ENCODE measurements at places on chromosomes 5 and 9.

DNA sequence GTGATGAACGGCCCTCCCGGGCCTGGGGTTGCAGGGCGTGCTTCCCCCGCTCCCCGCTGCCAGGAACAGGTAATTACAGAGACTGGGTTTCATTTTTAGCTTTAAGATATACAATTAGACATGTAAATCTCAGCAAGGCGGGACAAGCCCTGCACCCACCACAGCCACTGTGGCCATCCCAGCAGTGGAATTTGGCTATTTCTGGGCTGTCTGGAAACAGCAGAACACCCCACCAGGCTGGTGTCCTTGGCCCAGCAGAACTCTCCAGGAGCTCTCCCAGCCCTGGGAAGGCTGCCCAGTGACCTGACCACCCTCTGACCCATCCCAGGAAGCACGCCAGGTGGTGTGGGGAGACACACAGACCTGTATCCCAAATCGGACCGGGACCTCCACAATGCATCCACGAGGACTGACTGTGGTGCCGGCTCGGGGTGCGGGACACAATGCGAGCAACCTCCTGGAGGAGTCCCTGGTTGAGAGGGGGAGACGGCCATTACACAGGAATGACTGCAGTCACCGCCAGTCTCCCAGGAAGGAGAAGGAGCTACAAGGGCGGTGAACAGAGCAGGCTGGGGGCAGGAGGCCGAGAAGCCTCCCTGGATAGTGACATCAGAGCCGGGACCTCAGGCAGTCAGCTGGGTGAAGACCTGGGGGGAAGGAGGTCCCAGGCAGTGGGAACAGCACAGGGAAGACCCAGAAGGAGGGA, 17.3 kb downstream of the EEIG1 start:
- DNase-seq, result no peak

- no peak for DNase-seq
These were observed 87.5 kb downstream of the TTLL11 start for GRCh38 chr9:122005597-122005996.

DNA sequence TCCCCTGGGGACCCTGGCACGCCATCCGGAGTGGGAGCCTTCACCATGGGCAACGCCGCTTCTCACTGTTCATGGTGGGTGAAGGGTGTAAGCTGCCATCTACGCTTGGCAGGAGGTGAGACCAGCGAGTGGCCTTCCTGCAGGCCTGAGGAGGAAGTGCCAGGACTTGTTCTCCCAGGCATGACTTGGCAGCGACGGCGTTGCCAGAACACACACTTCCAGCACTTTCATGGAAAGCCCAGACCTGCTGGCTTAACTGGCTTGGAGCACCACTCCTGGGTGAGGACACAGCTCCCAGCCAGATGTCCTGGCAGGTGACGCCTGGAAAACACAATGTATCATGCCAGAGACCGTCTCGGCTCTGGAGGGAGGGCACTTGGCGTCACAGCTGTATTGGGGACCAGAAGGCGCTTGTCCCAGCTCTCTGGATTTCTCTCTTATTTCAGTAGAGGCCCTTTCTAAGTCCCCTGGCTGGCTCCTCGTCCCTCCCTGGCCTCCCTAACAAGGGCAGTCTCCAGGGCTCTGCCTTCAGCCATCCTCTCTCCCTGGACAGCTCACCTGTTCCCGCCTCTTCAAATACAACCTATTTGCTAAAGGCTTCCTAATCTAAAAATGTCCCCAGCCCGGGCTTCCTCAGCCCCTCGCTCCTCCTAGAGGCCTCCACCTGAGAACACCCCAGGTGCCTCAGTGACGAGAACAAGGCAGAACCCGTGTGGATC, 188.3 kb downstream of the OLFM1 start:
- DNase-seq, result no peak

GRCh38 chr5:173823721-173824567, 64.2 kb upstream of the CPEB4 start:
- DNase-seq, result no peak

- DNase-seq, result no peak
These were observed 23.3 kb downstream of the ZDHHC11B start for GRCh38 chr5:761059-761771.

- no peak for DNase-seq
These were observed 693.3 kb upstream of the WWC1 start for GRCh38 chr5:167598166-167598565.

DNA sequence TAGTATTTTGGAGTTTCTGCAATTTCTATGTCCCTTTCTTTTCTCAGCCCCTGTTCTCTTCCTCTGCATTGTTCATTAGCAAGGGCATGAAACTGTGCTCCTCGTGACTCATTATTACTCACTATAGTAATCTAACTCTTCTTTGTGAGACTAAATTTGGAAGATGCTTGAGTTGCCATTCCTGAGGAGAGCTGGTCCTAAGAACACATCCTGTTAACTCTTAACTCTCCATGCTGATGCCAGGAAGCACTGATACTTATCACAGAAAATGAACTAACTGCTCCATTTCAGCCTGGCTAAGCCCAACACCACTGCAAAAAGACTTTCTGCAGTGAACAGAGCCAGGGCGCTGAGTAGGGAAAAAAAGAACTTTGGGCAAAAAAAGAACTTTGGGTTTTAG, 10.6 kb upstream of the CSNK1A1 start:
- no peak for DNase-seq

GRCh38 chr9:93681269-93682154, 105.1 kb downstream of the PHF2 start:
- DNase-seq, result no peak

DNA sequence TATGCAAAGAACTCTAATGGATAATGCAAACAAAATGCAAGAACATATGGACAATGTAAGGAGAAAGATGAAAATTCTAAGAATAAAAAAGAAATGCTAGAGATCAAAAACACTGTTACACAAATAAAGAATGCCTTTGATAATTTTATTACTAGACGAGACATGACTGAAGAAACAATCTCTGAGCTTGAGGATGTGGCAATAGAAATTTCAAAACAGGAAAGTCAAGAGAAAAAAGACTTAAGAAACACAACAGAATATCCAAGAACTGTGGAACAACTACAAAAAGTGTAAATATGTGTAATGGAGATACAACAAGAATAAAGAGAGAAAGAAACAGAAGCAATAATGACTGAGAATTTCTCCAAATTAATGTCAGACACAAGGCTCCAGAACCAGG, 140.5 kb upstream of the ACOT12 start:
- DNase-seq, result no peak

DNA sequence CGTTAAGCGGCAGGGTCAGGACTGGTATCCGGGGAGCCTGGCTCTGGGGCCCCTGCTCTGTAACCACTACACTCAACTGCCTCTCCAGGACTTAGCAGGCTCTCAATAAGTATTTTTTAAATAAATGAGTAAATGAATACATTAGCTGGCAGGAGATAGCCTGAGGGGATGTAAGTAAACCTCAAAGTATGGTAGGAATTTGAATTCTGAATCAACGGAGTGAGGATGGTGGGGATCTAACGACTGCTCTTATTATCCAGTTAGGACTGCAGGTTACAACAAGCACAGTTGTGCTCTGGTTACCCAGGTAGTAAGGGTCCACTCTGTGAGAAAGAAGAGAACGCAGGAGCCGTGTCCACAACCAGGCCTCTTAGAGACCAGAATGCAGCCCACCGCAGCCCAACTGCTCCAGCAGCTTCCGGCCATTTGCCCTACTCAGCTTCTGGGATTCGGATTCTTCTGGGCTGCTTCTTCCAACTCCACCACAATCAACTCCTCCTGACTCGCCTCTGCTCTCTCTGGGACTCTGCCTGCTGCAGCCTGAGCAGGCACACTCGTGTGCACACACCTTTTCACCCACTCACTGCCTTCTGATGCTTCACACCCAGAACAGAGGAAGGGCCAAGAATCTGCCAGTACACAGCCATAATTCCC, 52.6 kb downstream of the MED27 start:
- DNase-seq, result no peak

GRCh38 chr9:107483666-107484065, 5.9 kb downstream of the KLF4 start:
- DNase-seq, result no peak

- no peak for DNase-seq
These were observed 37.6 kb upstream of the HNRNPA0 start for GRCh38 chr5:137791799-137792198.

GRCh38 chr5:78744951-78745534, 96.5 kb upstream of the LHFPL2 start:
- no peak for DNase-seq

DNA sequence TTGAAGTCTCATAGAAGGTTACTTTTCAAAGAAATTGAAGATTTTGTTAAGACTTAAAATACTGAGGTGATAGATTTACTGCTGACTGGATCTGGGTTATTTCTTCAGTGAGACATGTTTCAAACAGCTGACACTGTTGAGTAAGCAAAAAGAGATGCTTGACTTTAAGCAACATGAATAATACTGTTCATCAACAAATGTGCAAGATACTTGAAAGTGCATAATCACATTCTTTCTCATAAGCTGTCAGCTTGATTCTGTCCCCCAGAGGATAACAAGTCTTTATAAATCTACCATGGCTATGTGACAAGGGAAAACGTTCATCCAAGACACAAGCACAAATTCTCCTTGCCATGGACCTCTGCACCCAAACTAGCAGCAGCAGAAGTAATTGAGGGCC, 260.1 kb upstream of the CDH18 start:
- no peak for DNase-seq

DNA sequence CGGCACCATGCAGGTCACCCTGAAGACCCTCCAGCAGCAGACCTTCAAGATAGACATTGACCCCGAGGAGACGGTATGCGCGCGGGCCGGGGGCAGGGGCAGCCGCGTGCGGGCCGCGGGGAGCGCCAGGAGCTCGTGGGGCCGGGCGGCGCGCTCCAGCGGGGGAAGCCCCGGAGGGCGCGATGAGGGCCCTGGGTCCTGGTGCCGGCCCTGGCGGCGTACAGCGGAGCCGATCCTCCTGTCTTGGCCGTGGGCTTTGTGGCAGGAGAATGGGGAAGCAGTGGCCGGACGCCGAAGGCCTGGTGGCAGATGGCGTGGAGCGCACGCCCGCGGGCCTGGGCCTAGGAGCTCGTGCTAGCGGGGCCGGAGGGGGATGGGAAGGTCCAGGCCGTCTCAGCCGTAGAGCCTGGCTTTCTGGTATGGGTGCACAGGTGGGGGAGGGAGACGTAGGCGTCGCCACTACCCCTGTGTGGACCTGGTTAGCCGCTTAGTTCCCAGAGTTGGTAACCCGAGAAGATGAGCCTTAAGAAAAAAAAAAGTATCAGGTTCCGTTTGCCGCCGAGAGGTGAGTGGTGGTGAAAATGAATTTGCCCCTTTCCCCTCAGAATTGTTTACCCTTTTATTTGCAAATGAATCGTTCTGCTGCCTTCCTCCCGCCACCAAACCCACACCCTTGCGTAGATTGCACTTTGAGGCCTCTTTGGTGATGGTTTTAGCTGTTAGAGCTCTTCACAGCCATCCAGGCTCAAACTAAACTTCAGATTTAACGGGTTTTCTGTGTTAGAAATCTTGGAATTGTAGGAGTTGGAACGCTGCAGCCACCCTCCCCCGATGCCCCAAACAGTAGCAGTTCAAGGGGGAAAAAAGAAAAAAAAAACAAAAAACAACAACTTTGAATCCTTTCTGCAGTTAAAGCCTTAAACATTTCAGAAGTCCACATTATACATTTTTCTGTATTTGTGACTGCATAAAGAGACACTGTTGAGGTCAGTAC, 841 bp downstream of the RAD23B start:
- DNase-seq, result peak; percentile 19

GRCh38 chr5:171614511-171614910, 171.1 kb upstream of the SMIM23 start:
- DNase-seq, result no peak

- DNase-seq, result no peak
These were observed 490.7 kb downstream of the CDH18 start for GRCh38 chr5:19497229-19497815.

- no peak for DNase-seq
These were observed 58.4 kb downstream of the TEX10 start for GRCh38 chr9:100294341-100294740.

GRCh38 chr9:89967527-89967926, 362.7 kb downstream of the GADD45G start:
- DNase-seq, result no peak

DNA sequence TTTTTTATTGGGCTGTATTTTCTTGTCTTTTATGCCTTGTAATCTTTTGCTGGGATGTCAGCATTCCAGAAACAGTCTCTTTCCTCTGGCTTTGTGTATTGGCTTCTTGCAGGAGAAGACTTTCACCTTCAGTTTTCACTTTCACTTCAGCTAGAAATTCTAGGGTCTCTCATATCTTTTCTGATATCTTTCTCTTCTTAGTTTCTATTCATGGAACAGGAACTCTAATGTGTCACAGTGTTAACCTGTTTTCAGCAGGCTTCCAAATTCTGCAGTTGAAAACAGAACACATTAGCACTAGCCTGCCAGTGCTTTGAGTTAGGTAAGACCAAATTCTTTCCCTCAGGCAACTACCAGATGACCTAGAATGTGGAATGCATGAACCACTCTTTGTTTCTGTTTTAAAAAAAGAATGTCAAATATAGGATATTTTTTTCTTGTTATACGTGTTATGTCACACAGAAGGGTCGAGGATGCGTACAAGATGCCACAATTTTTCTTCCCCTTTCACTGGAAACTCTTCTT, 164.7 kb downstream of the TUSC1 start:
- no peak for DNase-seq

DNA sequence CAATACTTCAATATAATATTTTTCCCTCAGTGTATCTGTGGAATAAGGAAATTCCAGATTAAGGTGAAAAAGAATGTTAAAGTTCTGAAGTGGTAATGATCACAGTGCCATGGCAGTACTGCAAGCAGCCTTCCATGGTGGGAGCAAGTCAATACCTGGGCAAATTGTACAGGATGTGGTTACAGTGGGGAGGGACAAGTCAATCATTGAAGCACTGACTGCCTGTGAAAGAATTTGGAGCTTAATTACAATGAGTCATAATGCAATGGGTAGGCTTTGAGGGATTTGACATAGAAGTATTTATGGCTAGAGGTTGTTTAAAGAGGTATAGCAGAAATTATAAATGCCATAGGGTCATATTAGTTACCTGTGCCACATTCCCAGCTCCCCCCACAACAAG, 786.5 kb upstream of the ACO1 start:
- no peak for DNase-seq

Data from stimulated activated CD8-positive, alpha-beta memory T cell treated with anti-CD3 and anti-CD28 coated beads, Interleukin-4, amount 100 ng/mL, for 4 hours (primary cell).